ENCODE measurements at places on chromosomes 1 and 21.

GRCh38 chr1:22737374-22738068 lies 26.9 kb downstream of the EPHB2 start:
- DNase-seq, result no peak

- DNase-seq, result no peak
These were observed 165.0 kb downstream of the TRIM33 start for GRCh38 chr1:114345930-114346479.

DNA sequence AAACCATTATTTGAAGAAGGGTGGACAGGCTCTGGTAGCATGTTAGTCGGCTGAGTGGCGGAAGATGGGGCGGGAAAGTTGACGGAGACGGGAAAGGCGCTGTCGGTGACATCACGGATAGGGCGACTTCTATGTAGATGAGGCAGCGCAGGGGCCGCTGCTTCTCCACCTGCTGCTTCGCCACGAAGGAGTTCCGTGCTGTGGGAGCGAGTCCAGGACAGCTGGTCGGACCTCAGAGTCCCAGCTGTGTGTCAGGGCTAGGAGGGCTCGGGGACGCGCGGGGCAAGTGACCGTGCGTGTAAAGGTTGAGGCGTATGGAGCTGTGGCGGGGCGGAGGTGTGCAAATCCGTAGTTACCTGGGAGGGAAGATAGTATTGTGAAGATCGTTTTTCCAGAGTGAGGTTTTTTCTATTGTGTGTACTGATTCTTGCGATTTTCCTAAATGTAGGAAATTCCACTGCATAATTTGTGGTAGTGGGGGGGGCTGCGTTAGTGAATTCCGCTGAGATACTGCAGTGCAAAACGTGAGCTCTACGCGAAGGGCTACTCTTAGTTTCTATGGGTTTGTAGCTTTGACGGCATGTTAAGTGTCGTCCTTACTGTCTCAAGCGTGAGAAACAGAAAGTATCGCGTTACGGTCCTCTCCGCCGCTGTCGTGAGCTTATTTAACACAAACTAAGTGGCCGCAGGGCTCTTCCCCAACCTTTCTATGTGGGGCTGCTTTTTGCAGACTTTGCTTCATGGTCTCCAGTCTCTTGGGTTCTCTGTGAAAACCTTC lies 111.2 kb upstream of the NBPF11 start:
- peak; percentile 39 for DNase-seq

DNA sequence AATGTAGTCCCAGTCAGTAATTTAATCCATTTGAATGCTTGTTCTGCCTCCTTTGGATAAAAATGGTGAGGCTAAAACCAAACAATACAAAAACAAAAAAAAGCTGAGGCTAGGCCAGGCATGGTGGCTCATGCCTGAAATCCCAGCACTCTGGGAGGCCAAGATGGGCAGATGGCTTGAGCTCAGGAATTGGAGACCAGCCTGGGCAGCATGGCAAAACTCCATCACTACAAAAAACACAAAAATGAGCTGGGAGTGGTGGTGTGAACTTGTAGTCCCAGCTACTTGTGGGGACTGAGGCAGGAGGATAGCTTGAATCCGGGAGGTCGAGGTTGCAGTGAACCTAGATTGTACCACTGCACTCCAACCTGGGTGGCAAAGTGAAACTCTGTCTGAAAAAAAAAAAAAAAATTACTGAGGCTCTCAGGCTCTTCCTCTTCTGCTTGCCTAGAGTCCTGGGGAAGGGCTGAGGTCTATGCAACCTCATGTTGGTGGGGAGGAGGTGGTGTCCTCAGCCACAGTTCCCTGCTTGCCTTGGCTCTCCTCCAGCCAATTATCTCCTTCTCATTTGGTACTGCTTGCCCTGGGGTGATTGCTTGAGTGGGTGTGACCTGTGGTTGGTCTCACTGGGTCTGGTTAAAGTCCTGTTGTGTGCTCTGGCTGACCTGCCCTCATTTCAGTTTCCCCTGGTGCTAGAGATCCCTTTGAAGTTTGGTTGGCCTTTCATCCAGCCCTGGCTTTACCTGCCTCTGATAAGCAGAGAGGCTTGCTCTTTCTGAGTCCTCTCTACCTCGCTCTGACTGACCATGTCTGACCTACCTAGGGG lies 20.9 kb downstream of the S1PR1 start:
- DNase-seq, result peak; percentile 23

GRCh38 chr1:1001057-1001783 lies 1.3 kb upstream of the HES4 start:
- no peak for DNase-seq

DNA sequence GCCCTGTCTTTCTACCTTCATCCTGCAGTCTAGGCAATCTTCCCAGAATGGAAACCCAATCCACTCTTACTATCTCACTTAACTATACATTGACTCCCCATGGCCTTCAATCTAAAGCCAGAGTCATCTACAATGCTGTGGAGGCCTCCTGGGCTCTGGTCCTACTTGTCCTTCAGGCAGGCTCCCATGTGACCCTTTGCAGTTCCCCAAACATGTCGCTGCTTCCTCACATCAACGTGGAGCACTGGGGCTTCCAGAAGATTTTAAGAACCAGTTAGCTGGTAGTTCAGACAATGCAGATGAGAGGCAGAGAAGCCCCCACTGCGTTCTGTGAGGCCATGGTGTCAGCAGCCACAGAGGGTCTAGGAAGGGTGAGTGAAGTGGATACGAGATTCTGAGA lies 18.6 kb downstream of the LYPD8 start:
- DNase-seq, result no peak

- DNase-seq, result no peak
These were observed 34.2 kb downstream of the IGFN1 start for GRCh38 chr1:201224666-201225370.

DNA sequence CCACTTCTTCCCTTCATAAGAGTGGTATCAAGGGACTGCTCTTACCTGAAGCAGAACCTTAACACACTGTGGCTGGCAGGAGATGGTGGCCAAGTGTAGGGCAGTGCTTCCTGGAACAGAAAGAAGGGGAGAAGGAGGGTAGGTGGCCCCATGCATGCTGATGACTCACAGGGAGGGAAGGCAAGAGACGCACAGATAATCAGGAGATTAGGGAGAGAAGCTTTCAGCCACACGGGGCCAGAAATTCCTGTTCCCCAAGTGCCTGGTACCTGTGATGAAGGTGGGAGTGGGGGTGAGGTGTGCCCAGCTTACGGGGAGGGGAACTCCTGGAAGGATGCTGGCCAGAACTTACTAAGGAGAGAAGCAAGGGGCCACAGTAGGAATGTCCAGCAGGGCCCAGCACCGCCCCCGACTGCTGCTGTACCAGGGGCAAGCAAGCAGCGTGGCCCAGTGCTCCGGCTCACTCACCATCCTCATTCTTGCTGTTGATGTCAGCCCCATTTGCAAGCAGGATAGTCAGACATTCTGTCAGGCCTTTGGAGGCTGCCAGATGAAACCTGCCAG lies 7.7 kb downstream of the ANKRD35 start:
- no peak for DNase-seq

GRCh38 chr1:197633447-197634078 lies 141.7 kb downstream of the DENND1B start:
- no peak for DNase-seq

Measured in naive thymus-derived CD8-positive, alpha-beta T cell (primary cell).